Stimulated activated CD4-positive, alpha-beta T cell treated with anti-CD3 and anti-CD28 coated beads, Interleukin-1b, Interleukin-23, amount 100 ng/mL, for 1 hour (primary cell): ENCODE measurements at places on chromosomes 7 and 10.

- no peak for DNase-seq
These were observed 21.6 kb downstream of the C1GALT1 start for GRCh38 chr7:7203813-7204575.

DNA sequence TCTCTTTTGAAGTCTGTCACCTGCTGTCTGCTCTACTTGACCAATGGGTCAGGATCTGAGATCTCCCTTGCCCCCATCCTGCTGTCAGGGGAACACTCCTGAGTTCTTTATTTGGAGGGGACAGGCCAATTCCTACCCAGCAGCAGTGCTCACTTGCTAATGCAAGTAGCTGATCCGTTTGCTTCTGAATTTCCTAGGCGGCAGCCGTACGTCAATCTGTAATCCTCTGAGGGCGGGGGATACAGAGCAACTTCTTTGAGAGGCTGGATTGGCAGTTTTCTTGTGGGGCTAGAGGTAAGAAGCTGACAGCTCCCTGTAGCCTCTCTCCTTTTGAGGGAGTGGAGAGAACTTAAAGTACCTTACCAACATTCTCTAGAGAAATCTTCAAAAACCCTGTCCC is 36.6 kb downstream of the TYW1 start:
- DNase-seq: no peak

DNA sequence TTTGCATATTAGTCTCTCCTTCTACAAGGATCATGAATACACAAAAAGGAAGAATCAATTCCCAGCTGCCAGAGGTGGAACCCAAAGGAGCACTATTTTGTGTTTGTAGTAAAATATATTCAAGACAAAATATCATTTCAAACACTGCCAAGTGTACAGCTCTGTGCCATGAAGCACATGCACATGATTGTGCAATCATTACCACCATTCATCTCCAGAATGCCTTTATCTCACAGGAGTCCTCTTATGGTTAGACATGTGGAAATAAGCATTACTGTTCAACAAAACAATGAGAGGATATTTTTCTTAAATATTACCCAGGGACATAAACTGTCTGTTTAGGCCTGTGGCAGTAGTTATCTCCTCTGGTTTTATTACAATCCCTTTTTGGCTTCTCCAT is 151.4 kb upstream of the PPP1R3A start:
- DNase-seq: no peak

DNA sequence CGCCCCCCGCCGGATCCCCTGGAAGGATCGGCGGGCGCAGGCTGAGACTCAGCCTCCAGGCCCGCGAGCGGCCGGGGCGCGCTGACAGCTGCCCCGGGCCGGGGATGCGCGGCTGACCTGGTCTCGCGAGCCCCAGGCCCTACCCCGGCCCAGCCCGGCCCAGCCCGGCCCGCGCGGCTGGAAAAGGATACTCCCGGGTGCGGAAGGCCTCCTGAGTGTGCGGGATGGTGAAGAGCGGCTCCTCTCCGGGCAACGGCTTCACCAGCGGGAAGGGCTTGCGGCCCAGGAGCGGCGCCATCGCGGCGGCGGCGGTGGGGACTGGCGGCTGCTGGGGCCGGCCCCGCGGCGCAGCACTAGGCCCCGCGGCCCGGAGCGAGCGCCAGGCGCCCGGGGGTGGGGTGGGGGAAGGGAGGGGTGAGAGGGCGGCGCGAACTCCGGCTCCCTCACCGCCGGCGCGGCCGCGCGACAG is 423 bp downstream of the BAZ1B start:
- DNase-seq: peak; percentile 5

- no peak for DNase-seq
These were observed 115.5 kb upstream of the GPR26 start for GRCh38 chr10:123550675-123551096.
